ENCODE measurements at places on chromosomes 2 and 18. TPM values are rescaled to one million over a fixed set of nuclear protein-coding genes. Genes with fewer than 3 reads are reported as not detected.

Gene AGXT
- not detected for total RNA-seq

Gene G6PC2
- not detected for total RNA-seq

Gene TMEFF2
- 0.41 TPM for total RNA-seq

Gene NXPH2
- total RNA-seq: 15.7 TPM

Gene PRKAG3
- 19.7 TPM for total RNA-seq

Gene SKOR2
- total RNA-seq: not detected

Gene NCKAP5
- total RNA-seq: 18.4 TPM

Gene EMILIN2
- total RNA-seq: 27.9 TPM

Gene SDC1
- total RNA-seq: 44.2 TPM

Gene ATP6V1C2
- total RNA-seq: 12.1 TPM

Gene DLX2
- 0.72 TPM for total RNA-seq

Gene GALNT13
- total RNA-seq: 1.1 TPM

Gene ZNF532
- total RNA-seq: 86.1 TPM

Gene BBS5
- 12.2 TPM for total RNA-seq

Gene WDR43
- total RNA-seq: 70.2 TPM

Gene SPDYA
- total RNA-seq: 4.2 TPM

Gene SLC9A2
- 2.4 TPM for total RNA-seq

Gene ACVR1C
- 0.10 TPM for total RNA-seq

Gene MOCOS
- total RNA-seq: 0.31 TPM

Gene SUPT7L
- total RNA-seq: 22.4 TPM

Gene FAP
- 50.0 TPM for total RNA-seq

Gene DPP4
- 3.2 TPM for total RNA-seq

Gene STARD6
- not detected for total RNA-seq

Gene DSG2
- 15.2 TPM for total RNA-seq

Gene KIF3C
- total RNA-seq: 3.8 TPM

Gene ACTG2
- 7.9 TPM for total RNA-seq

Gene COLEC12
- 60.4 TPM for total RNA-seq

Gene CIDEA
- not detected for total RNA-seq

Gene SIX3
- total RNA-seq: not detected

Gene MAP3K2
- total RNA-seq: 57.7 TPM

Gene TMEM247
- not detected for total RNA-seq

Gene KIF1A
- total RNA-seq: 8.9 TPM

Gene KATNAL2
- total RNA-seq: 4.7 TPM

Gene BOLL
- 2.8 TPM for total RNA-seq

Gene AMER3
- not detected for total RNA-seq

Gene MEIS1
- 72.7 TPM for total RNA-seq

Gene SERPINB13
- total RNA-seq: 17.5 TPM

Gene INPP5D
- total RNA-seq: 9.1 TPM
